ENCODE measurements at places on chromosomes 3 and 15.

- DNase-seq = no peak
Measured at GRCh38 chr3:141294848-141295247, 63.2 kb downstream of the PXYLP1 start.

- DNase-seq = no peak
Measured at GRCh38 chr3:48222616-48223513, at the start of gene CAMP. Gene CAMP, plus strand, starts transcription at chr3:48223495. Its CDS starts 17 bp downstream, at chr3:48223512.

DNA sequence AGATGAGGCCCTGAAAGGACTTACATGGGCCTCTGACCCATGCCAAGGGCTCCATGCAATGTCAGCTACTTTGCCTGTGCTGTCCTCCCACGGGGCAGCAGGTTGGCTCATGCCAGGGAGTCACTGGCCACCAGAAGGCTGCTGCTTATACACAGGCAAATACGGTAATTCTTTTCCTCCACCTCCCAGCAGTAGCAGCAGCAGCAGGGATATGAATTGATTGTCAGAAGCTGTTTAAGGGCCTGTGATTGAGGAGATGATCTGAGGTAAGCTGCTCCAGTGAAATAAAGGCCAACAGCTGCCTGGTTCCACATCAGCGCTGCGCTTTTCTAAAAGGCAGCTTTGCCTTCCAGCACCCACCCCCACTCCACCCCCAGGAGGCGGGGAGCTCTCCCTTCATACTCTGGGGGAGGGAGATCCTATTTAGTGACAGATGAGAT is 250.5 kb downstream of the SHQ1 start:
- no peak for DNase-seq

GRCh38 chr15:96565266-96565665 is 234.8 kb downstream of the NR2F2 start:
- no peak for DNase-seq

DNA sequence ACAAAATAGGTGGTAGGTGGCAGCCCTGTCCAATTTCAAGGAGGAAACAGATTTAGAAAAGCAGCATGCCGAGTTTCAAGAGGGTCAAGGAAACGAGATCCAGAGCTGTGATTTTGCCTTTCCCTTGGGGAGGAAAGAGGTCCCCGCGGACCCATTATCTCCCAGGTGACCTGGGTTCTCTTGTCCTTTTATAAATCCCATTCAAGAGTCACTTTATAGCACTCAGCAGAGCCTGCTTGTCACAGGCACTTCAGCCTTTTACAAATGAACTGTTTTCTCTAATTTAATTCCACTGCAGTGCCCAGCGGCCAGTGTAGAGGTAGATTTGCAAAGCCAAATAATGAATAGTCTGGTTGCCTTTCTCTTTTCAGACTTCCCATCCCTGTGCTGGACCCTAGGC is 99.9 kb downstream of the CD47 start:
- DNase-seq = no peak

DNA sequence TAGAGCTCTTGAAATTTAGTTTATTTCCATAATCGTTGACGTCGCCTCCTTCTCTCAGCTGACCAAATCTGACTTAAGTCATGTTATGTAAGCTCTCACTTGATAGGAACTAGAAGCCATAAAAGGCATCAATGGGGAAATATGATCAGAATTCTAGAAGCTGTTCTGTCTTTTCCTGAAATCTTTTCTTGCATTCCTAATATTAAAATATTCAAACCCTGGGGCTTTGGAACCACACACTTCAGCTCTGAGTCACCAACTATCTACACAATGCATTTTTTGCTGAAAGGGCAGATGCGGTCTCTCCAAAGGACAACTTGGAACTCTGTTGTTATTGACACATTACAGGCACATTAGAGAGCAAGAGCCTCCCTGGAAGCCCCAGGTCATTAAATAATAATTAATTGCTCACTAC is 91.3 kb downstream of the LARS2 start:
- DNase-seq = no peak

DNA sequence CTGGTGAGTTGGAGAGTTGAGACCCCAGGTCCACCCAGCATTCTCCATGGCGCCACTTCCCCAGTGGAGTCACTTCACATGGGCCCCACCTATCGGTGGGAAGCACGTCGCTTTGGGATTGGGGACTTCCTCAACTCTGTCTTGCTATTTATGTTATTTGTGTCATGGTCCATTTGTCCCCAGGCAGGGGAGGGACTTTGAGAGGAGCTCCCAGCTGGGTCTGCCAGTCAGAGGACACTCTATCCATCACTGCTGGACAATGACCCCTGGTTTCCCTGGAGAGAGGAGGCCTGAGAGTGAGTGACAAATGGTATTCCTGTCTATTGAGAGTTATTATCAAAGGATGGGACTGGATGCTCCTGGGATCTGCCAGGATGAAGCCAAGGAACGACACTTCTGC is 127.6 kb downstream of the RAB11A start:
- DNase-seq = no peak

DNA sequence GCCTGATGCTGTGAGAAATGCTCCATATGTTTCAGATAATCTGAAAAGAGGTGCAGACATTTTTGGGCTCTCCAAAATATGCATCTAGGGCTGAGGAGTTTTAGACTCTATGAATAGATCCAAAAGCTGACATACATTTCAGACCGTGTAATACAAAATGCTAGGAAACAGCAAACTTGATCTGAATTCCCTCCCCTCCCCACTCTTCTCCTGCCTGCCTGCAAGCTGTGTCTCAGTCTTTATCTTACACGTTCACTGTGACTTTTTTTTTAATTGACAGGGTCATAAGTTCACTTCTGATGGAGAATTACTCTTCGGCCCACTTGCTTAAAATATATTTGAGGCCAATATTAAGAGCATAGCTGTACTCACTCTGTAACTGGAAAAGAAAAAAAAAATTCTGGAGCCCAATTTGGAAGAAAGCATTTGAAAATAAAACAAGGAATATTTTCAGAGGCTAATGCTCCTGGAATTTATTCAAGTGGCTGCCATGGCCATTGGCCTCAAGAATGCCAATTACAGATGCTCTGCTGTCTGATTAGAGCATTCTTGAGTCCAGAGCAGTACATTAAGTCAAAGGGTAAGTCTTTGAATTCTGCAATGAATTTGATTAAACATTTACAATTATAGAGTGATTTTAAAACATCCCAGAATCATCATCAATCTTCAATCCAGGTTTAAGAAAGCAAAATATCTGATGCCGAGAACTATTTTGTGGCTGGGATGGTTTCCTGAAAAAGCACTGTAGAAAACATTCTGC is 146.2 kb upstream of the SEMA6D start:
- DNase-seq = no peak

DNA sequence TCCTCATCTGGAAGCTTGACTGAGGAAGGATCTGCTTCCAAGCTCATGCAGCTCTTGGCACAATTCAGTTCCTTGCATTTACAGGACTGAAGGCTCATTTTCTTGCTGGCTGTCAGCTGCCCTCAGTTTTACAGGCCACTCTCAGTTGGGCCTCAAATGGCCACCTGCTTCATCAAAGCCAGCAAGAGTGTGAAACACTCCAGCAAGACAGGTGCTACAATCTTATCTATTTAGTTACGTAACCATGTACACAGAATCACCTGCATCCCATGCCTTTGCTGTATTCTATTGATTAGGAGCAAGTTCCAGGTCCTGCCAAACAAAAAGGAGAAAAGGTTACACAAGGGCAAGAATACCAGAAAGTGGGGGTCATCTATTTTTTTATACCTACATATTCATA is 40.8 kb downstream of the RHCG start:
- DNase-seq = no peak

GRCh38 chr3:189953551-189953950 is 167.1 kb downstream of the P3H2 start:
- DNase-seq = no peak

GRCh38 chr15:73794443-73795133 is 41.4 kb upstream of the INSYN1 start:
- DNase-seq = no peak

GRCh38 chr3:36201546-36201945 is 178.8 kb upstream of the STAC start:
- DNase-seq = no peak

DNA sequence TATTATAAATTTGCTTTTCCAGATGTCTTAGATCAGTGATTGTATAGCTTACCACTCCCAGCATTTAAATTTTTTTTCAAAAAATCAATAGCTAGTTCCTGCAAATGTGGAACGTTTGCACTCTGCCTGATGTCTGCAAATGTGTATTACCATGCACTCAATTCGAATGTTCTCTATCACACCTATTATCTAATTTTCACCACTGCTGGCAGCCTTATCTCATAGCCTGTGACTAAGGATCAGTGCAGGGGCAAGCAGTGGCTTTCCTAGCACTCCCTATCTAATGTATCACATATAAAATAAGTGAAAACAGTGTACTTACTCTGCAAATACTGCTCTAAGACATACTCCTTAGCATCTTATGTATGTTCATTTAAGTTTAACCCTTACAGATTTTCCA is 196.3 kb upstream of the PLSCR5 start:
- no peak for DNase-seq

GRCh38 chr15:93683651-93684050 is 547.7 kb upstream of the MCTP2 start:
- DNase-seq = no peak

GRCh38 chr3:69712933-69713332 is 26.3 kb upstream of the MITF start:
- DNase-seq = no peak

GRCh38 chr3:195107593-195107992 is 163.4 kb downstream of the XXYLT1 start:
- DNase-seq = no peak

DNA sequence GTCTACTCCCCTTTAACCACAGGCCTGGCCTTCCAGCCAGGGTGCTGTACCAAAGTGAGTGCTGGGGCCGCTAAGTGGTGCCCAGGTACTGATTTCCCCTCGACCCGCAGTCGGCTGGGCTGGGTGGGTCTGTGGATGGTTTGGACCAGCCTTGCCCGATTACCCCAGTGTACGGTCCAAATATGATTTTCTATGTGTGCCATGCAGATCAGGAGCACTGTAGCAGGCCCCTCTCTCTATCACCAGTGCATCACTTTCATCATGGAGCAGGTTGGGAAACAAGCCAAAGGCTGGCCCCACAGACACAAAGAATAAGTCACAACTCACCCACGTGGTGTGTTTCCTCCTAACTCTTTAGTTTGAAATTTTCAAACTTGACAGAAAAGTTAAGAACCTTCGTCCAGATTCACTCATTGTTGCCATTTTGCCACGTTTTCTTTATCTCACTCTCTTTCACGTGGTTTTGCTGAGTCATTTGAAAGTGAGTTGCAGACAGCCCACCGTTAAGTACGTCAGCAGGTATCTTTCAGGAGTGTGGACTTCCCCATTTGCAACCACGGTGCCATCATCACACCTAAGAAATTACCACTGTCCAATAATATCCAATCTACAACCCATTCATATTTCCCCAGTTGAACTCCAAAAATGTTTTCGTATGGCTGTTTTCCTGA is 37.0 kb downstream of the ZNF710 start:
- DNase-seq = no peak

- DNase-seq = no peak
Measured at GRCh38 chr3:183255348-183255730, 2.3 kb downstream of the B3GNT5 start.

DNA sequence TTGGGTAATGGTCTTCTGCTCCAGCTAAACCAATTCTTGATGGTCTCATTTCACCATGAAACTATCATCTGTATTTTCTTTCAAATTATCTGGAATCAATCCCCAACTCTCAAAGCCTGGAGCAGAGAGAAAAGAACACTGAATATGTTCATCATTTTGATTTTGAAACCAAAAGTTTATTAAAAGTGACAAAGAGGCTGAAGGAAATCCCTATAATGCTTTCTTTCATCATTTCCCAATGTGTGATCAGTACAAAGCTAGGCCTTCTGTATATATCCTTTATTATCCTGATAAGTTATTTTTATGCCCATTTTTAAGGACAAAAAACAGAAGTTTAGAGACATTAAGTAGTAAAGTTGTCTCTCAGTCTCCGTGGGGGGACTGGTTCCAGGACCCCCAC is 50.1 kb upstream of the MBNL1 start:
- DNase-seq = no peak

DNA sequence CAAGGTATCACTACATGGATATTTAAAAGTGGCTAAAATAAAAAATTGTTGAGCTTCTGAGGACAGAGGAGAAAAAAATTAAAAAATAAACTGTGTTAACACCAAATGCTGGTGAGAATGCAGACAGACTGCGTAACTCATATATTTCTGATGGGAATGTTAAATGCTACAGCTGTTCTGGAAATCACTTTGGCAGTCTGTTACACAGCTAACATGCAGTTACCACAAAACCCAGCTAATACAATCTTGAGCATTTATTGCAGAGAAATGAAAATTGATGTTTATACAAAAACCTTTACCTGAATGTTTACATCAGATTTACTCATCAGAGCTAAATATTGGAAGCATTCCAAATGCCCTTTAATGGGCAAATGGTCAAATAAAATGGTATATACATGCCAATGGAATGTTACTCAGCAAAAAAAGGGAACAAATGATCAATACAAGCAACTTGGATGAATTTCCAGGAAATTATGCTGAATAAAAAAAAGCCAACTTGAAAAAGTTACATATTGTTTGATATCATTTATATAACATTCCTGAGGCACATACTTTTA is 24.6 kb downstream of the MNS1 start:
- no peak for DNase-seq

DNA sequence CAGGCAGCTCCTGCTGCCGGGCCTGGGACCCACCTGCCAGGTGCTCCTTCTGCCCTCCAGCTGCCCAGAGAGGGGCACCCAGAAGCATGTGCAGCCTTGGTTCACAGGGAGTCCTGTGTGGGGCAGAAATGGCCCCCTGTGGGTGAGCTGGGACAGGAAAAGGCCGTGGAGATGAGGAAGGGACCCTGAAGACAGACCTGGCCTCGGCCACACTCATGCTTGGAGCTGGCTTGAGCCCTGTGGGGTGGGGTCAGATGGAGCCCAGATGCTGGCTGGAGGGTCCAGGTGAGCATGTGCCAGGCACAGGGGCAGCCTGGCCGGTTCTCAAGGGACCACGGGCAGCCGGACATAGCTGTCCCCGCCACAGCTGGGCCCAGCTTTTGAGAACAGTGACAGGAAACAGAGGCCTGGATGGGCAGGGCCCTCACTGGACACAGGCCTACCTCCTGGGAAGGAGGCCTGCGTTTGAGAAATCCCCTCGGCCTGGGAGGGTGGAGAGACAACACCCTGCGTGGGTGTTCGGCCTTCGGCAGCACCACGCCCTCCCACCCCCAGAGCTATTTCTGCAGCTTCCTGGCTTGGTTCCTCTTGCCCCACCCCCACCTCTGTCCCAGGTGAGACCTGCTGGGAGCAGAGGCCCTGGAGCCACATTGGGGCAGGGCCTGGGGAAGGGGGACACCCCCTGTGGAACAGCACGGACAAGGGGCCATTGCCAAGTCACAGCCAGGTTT is 132.6 kb upstream of the MEF2A start:
- DNase-seq = no peak

GRCh38 chr15:68385671-68386586 is 46.0 kb downstream of the ITGA11 start:
- no peak for DNase-seq

- DNase-seq = no peak
Measured at GRCh38 chr15:50425219-50425618, 1.0 kb downstream of the USP8 start.

- DNase-seq = no peak
Measured at GRCh38 chr3:114464548-114464947, 170.7 kb downstream of the TIGIT start.

GRCh38 chr3:143363276-143363675 is 243.7 kb downstream of the CHST2 start:
- no peak for DNase-seq

All from NCI-H1048 (cell line).